Activated T-helper 2 cell treated with anti-CD3 and anti-CD28 coated beads, Interferon-gamma antibody, Interleukin-2, Interleukin-4, amounts not matched to agents 10 μg/mL and 5 μg/mL and 100 μg/mL, durations not matched to agents 14 hours and 24 hours and 36 hours (primary cell): ENCODE measurements at places on chromosomes 16 and 17. TPM values are rescaled to one million over a fixed set of nuclear protein-coding genes. Genes with fewer than 3 reads are reported as not detected.

GRCh38 chr17:82237083-82237745 lies 8.4 kb downstream of the SLC16A3 start:
- DNase-seq: no peak

DNA sequence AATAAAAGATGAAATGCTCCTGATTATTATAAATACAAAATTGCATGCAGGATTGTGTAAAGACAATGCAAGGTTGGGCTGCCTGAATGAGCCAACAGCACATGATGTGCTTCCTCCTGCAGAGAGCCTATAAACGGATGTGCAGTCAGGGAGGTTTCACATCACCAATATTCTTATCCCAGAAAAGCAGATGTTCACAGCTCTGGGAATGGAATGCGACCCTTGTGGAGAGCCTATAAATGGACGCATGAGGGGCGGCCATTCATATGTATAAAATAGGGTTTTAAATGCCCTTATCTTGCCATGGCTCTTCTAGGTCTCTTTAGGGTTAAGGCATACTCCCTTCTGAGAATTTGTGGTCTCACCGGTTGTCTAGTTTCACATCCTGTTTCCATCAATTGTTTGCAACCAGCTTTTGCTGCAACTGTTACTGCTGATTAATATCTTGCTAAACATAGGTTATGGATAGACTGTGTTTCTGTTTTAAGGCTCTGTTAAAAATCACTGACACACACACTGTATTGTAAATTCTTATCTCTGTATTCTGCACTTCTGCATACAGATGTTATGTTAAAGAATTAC lies 31.9 kb downstream of the SLFN11 start:
- peak; percentile 52 for DNase-seq

DNA sequence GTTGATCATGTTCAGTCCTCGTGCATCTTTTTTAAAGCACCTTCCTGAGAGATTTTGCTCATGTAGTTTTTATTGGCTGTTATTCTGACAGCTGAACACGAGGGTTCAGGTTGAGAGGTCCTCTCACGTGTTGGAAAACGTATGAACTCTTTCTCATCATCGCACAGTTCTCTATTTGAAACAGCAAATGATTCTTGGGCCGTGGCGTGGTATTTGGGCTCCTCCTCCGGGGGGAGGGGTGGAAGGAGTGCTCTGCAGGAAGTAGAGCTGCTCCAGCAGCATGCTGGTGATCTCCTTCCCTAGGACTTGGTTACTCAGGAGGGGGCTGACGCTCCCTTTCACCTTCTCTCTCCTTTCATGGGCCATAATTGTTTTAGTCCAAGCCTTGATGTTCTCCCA lies 70.4 kb downstream of the KSR1 start:
- peak; percentile 46 for DNase-seq

GRCh38 chr16:11744075-11744470 lies 1.4 kb upstream of the TXNDC11 start:
- peak; percentile 5 for DNase-seq

DNA sequence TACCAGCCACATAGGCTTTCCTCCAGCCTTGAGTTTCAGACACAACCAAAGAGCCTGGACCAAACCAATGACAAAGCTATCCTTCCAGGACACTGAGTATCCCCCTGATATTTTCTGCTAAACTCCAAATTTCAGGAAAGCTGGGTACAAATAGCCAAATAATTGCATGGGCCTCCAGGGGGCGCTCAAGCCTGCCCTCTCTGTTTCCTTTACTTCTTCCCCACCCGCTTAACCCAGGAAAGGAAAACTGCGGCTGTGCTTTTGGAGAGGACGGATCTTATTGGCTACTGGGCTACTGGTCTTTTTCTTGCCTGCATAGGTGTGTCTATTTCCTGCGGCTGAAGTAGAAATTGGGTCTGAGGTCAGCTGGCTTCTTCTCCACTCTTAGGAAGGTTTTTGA lies 30.1 kb downstream of the GNGT2 start:
- peak; percentile 35 for DNase-seq

Gene TBX4
- not detected in 2 replicates for total RNA-seq
